Activated CD4-positive, alpha-beta memory T cell treated with anti-CD3 and anti-CD28 coated beads for 36 hours (primary cell): ENCODE measurements at places on chromosomes 7 and 10. TPM values are rescaled to one million over a fixed set of nuclear protein-coding genes. Genes with fewer than 3 reads are reported as not detected.

- H3K27ac ChIP-seq = no peak overlapping the region
- no peak overlapping the region for H3K4me3 ChIP-seq
- no peaks in the 10 kb centered on the region for H3K4me1 ChIP-seq
- DNase-seq = no peak
Measured at GRCh38 chr10:95532536-95532935, 28.6 kb downstream of the SORBS1 start.

DNA sequence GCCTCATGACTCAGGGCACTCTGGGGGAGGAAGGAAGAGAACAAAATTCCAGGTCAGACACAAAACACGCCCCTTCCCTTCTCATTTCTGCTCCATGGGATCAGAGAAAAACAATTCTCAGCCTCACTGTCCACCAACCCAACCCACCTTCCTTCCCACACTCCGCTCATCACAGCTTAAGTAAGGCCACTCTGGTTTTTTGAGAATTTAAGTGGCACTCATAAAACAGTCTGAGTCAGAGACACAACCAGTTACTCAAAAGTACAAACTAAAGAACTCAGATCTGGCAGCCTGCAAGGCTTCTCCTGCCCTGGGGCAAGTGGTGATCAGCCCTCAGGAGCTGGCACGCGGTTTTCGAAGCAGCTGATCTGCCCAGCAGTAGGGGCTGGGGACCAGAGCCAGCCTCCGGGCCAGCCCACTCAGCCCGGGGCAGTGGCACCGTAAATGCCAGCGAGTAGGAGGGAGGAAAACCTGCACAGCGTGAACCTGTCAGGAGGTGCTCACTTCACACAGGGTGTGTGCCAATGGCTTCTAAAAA lies 39.1 kb upstream of the ABLIM1 start:
- peaks cover 5% of the 10 kb centered on the region for H3K4me1 ChIP-seq
- DNase-seq = no peak
- no peak overlapping the region for H3K27ac ChIP-seq
- H3K27me3 ChIP-seq = peaks cover 4% of the 10 kb centered on the region
- no peak overlapping the region for H3K4me3 ChIP-seq
- no peaks in the 10 kb centered on the region for H3K36me3 ChIP-seq

DNA sequence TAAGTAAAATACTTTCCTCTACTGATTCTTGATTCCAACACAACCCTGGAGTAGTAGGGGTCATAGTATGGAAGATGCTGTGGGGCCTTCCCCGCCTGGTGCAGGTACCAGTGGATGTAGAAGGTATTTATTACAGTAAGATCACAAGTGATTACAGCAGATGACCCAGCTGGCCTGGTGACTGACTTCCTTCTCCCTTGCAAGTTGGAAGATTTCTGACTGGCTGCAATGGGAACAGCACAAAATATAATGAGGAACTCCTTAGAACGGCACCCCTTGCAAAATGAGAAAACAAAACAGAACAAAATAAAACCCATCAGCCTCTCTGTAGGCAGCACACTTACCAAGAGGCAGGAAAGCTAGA lies 61.7 kb upstream of the TARP start:
- no peaks in the 10 kb centered on the region for H3K27me3 ChIP-seq
- H3K27ac ChIP-seq = peak overlapping the region; percentile 83
- H3K4me3 ChIP-seq = peak overlapping the region; percentile 69

- H3K27me3 ChIP-seq = peaks cover 13% of the 10 kb centered on the region
- H3K4me3 ChIP-seq = no peak overlapping the region
- no peak overlapping the region for H3K27ac ChIP-seq
Measured at GRCh38 chr7:26652401-26653100, 211.8 kb downstream of the SKAP2 start.

- no peaks in the 10 kb centered on the region for H3K4me1 ChIP-seq
- no peaks in the 10 kb centered on the region for H3K36me3 ChIP-seq
- DNase-seq = no peak
- H3K4me3 ChIP-seq = no peak overlapping the region
- no peak overlapping the region for H3K27ac ChIP-seq
Measured at GRCh38 chr7:139557857-139558581, 34.5 kb downstream of the CLEC2L start.

DNA sequence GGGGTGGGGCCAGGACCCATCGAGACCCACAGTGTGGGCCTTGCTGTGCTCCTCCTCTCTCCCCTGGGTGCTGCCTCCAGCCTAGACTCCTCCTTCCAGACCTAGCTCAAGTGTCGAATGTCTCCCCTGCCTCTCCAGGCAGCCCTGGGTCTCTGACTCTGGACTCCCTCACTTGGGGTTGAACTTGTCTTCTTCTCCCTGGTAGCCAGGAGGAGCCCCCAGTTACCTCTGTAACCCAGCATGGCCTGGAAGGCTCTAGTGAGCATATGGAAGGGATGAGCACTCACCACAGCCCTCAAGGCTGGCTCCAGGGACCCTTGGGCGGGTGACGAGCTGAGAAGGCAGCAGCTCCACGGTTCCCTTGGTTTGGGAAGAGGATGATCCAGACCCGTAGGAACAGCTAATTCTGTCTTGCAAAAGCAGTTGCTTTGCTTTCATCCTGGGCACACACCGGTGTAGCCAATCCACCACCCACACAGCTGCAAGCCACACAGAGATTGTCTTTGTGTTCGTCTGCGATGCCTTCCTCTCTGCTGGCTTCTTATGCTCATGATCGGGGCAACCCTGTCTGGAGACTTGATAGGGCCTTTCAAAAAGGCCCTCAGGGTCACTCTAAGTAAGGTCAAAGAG lies 52.3 kb upstream of the ANTXRL start:
- no peak overlapping the region for H3K27ac ChIP-seq
- peaks cover 5% of the 10 kb centered on the region for H3K4me1 ChIP-seq
- no peaks in the 10 kb centered on the region for H3K27me3 ChIP-seq
- peaks cover 22% of the 10 kb centered on the region for H3K36me3 ChIP-seq
- DNase-seq = peak; percentile 1
- H3K4me3 ChIP-seq = no peak overlapping the region

DNA sequence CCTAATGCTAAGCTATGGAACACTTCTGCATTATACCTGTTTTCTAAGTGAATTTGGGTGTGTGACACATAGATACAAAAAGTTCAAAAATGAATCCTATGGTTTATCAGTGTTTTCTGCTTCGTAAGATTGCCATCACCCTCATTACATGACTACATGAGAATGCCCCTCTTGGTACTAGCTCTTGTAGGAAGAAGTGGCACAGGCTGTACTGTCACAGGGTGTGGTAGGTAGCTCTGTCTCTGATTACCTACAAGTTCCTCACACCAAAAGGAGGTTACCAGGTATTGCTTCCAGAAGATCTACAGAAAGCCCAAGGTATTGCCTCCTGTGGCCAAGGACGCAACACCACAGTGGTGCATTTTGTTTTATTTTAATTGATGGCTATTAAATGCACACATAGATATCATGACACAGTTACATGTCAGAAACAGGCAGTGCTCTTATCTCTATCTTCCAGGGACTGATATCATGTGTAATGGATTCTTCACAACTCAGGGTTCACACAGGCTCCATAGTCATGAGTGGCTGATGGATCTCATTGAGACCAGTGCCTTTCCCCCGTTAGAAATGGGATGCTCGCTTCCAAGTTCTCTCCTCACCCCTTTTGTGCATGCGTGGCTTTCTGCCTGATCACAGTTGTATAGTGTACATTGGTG lies 6.6 kb downstream of the OPTN start:
- peak overlapping the region; percentile 70 for H3K27ac ChIP-seq
- no peak overlapping the region for H3K4me3 ChIP-seq
- H3K4me1 ChIP-seq = peaks cover 77% of the 10 kb centered on the region
- no peaks in the 10 kb centered on the region for H3K27me3 ChIP-seq

- no peak overlapping the region for H3K27ac ChIP-seq
- H3K4me1 ChIP-seq = peaks cover 3% of the 10 kb centered on the region
- peaks cover 8% of the 10 kb centered on the region for H3K27me3 ChIP-seq
- no peak overlapping the region for H3K4me3 ChIP-seq
- no peak for DNase-seq
Measured at GRCh38 chr10:49207113-49207512, 18.9 kb upstream of the TMEM273 start.

DNA sequence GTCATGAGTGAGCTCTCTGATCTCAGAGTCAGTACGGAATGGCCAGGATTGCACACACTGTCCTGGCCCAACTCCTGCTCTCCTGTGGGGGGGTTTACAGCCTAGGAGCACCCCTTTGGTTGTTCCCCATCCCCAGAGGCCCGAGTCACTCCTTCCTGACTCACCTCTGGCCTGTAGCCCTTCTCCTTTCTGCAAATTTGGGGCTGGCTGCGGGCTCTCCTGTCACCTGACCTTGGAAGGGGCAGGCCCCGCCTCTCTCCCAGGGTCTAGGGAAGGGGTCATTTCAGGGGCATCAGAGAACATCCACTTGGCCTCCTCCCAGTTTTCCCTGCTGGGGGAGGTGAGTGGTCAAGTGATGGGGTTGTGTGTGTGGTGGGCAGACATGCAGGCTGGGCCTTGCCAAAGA lies 1.7 kb downstream of the NYAP1 start:
- no peak overlapping the region for H3K27ac ChIP-seq
- H3K4me1 ChIP-seq = peaks cover 8% of the 10 kb centered on the region
- H3K4me3 ChIP-seq = no peak overlapping the region
- no peaks in the 10 kb centered on the region for H3K36me3 ChIP-seq

GRCh38 chr7:17802056-17802455 lies 138.2 kb downstream of the SNX13 start:
- H3K4me1 ChIP-seq = no peaks in the 10 kb centered on the region
- H3K27ac ChIP-seq = no peak overlapping the region
- peaks cover 41% of the 10 kb centered on the region for H3K36me3 ChIP-seq
- H3K4me3 ChIP-seq = no peak overlapping the region

The CFAP69 gene
- 0.48 TPM for total RNA-seq

The BMS1 gene
- 25.9 TPM for total RNA-seq

The SUN1 gene
- total RNA-seq = 69.9 TPM

The PRPS1L1 gene
- not detected for total RNA-seq

The KLLN gene
- 0.29 TPM for total RNA-seq

The GPER1 gene
- total RNA-seq = 0.12 TPM
